ENCODE measurements at places on chromosomes 3 and 15.
A peak's percentile ranks its signal among the peaks of the same experiment; 100 is the strongest.

- no peak for DNase-seq
Measured at GRCh38 chr15:100170291-100171210, 171.2 kb downstream of the ADAMTS17 start.

DNA sequence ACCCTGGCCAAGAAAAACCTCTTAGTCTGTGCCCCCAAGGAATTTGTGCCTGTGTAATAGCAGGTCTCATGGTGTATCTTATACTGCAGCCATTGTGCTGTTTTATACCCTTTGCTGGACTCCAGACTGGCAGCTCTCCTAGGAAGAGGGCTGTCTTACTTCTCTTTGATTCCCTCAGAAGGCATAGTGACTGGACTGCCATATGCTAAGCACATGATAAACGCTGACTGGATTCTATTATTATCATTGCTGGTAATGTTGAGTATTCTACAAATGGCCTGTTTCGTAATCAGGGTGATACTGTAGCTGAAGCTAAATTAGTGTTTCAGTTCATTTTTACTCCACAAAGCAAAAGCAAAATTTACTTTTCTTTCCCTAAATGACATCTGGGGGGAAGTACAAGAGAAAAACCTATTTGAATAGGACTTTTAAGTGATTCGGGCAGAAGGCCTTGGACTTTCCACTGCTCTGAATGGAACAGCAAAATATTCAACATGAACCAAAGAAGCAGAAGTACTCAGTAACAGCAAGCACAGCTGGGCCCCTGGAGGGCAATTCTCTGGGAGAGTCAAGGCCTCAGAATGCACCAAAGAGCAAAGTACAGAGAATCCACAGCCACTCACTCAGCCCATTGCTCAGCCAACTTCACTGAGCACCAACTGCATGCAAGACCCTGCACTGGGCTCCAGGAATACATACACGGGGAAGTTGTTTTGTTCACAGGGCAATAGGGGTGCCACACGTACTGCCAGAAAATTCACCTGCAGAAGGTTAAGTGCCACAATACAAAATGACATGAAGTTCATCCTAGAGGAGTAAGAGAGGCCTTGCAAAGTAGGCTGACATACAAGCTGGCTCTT is 7.9 kb upstream of the BCL2A1 start:
- DNase-seq = no peak

- DNase-seq = no peak
Measured at GRCh38 chr15:52798529-52799101, 8.5 kb upstream of the ONECUT1 start.

DNA sequence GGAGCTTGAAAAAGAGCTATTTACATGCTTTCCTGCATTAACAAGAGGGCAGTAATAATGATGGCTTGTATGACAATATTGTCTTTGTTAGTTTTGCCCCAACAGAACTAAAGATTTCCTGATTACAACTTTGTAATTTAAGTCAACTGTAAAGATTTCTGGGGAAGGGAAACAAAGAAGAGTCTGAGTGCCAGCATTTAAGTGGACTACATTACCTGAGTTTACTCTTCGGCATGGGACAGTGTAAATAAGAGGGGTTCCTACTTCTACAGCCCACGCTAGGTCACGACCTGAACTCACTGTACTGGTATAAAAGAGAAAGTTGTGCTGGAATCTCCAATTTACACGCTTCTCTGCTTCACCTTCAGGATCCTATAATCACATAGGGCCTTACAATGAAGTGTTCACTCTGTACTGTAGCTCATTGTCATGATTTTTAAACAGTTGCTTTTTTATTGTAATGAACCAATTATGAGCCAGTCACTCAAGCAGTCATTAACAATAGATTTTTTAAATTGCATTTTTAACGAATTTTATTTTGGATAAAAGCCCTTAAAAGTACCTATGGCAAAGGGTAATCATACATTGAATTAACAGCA is 39.6 kb downstream of the DPH6 start:
- DNase-seq = no peak

DNA sequence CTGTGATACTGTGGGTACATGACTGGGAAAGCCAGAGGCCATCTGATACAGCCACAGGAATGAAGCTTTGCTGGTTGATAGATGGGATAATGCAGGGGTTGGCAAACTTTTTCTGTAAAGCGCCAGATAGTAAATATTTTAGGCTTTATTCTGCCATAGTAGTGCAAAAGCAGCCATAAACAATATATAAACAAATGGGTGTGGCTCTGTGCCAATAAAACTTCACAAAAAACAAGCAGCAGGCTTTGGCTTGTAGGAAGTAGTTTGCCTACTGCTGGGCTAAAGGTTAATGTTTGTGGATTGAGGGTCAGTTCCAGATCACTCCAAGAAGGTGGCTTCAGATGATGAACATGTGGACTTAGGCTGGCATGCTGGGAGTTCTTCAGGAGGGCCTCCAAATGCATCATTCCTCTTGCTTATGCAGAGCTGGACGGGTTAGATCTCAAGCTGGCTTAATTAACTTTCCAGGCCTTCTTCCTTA is 305.7 kb downstream of the RPLP1 start:
- no peak for DNase-seq

- DNase-seq = no peak
Measured at GRCh38 chr3:134563601-134564000, 77.7 kb downstream of the CEP63 start.

- no peak for DNase-seq
Measured at GRCh38 chr3:158532099-158532734, 38.8 kb upstream of the MLF1 start.

- no peak for DNase-seq
Measured at GRCh38 chr3:146421819-146422759, 47.3 kb downstream of the PLSCR2 start.

DNA sequence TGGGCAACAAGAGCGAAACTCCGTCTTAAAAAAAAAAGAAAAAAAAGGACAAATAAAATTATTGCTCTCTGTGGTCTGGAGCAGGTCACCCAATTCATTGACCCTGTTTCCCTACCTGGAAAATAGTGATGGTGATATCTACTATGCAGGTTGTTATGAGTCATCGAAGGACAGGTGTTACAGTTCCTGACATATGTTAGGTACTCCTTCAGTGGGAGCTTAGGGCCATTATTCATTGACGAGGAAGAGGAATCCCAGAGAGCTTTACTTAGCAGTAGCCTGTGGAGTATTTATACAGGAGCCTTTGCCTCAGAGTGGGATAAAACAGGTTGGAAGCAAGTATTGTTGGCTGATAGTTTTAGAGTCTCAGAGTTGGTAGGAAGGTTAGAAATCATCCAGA is 74.5 kb downstream of the SLC7A14 start:
- no peak for DNase-seq

DNA sequence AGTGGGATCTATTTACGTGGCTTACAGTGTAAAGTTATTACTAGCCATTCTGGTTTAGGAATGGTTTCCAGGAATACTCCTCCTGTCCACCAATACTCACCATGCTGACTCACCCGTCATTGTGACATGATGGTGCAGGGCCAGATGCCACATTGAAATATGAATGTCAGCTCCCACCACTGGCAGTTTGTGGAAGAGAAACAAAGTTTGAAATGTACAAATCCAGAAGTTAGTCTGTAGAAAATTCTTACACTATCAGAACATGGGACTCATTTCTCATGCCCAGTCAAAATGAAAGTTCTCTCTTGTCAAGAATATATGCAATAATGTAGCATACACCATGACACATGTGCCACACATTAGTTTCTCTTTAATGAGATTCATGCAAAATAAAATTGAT is 14.4 kb upstream of the TSPAN3 start:
- DNase-seq = no peak

DNA sequence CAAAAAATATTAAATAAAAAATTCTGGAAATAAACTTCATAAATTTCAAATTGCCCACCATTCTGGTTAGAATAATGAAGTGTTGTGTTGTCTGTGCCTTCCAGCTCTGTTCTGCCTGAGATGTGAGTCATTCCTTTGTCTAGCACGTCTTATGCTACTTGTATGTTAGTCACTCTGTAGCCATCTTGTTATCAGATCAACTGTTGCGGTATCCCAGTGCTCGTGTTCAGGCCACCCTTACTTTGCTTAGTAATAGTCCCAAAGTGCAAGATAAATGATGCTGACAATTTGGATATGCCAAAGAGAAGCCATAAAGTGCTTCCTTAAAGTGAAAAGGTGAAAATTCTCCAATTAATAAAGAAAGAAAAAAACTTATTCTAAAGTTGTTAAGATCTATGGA is 527.5 kb downstream of the NAALADL2 start:
- no peak for DNase-seq

DNA sequence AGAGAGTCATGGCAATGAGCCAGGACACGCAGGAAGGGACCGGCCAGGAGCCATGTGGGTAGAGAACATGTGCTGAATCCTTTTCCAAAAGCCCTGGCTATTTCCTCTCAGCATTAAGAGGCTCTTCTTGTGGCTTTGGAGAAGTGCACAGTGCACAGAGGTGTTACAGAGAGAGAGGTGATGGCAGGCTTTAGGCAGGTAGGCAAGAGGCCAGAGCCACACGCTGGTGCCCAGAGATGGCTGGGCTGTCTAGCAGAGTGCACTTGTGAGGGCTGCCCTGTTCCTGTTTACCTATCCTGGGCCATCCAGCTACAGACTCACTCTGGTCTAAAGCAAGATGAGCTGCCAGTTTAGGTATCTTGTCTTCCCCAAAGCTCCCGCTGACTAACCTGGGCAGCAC is 402.6 kb downstream of the OCA2 start:
- DNase-seq = no peak

- DNase-seq = no peak
Measured at GRCh38 chr3:108064293-108064887, 26.4 kb downstream of the CD47 start.

DNA sequence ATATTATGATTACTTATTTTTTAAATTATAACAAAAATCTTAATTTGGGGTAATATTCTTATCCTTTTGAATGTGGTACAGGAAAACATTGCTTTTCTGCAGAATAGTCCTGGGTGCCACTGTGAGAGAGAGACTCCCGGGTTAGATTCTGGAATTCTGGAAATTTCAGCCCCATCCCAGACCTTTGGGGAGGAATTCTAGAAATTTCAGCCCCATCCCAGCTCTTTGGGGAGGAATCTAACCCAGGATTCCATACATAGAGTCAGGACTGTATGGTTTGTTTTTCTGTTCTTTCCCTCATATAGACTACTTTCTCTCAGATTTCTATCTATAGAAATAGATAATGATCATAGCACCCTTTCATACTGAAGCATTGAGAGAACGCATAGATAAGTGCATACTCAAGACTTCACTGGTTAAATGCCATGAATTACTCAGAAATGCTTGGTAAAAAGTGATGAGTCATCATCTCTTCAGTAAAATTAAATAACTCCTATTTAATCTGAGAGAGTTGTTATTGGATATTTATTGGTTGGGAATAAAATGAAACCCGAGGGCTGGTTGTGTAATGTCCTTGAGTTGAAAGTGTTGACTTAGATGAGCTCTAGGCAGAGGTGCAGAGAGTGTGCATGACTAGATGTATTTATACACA is 8.3 kb downstream of the EIF2AK4 start:
- DNase-seq = no peak

DNA sequence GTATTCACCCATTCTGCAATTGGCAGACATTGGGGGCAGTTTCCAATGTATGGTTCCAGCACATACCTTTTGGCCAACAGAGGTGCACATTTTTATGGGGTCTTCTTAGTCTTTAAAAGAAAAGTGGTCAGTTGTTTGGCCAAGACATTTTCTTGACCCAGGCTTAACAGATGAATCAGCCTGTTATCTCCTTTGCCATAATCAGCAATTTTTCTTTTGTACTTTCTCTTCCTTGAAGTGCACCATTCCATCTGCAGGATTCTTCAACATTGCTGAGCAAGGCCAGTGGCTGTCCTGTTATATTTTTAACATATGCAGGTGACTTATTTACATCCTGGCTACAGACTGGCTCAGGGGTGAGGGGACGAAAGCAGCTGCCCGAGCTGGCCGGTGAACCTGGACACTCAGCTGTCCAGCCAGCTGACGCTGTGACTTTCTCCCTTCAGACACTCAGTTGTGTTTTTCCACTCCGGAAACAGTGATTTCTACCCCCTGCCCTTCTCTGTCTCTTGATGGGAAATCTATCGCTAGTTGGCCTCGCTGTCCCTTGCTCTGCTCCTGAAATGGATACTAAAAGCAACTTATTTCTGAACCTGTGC is 96.5 kb upstream of the TNFAIP8L3 start:
- DNase-seq = no peak

GRCh38 chr15:31080591-31081014 is 20.9 kb downstream of the TRPM1 start:
- DNase-seq = peak; percentile 14

- no peak for DNase-seq
Measured at GRCh38 chr15:86384186-86384585, 304.5 kb downstream of the AGBL1 start.
